ENCODE measurements at places on chromosomes 7 and 10.
A peak's percentile ranks its signal among the peaks of the same experiment; 100 is the strongest.

DNA sequence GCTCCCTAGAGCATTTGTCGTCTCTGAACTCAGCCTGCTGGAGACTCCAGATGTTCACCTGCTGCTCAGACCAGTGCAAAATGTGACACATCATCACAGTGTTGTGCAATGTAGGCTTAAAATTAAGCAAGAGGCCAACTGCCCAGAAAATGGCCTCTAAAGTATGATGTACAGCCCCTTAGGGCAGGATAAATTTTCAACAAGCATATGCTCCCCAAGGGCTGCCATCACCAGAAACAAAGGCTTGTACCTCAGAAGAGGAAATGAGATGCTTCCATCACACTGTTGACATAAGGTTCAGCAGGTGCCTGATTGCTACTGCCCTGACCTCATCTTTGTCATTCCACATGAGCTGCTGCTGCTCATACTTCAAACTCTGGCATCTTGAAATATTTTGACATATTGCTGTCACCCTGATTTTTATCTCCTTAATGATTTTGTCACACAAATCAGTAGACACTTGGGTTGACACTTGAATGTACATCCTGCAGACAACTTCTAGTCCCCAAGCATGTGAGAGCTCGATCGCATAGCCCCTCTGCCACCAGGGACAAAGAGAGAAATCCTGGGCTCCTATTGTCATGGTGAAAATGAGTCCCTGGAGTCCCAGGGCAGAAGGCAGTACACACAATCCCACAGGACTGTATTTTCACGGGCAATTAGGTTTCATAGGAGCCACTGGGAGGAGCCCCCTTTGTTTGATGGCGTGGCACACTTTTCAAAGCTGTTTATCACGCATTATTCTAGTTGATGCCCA is 219.7 kb upstream of the STK17A start:
- no peak for DNase-seq

DNA sequence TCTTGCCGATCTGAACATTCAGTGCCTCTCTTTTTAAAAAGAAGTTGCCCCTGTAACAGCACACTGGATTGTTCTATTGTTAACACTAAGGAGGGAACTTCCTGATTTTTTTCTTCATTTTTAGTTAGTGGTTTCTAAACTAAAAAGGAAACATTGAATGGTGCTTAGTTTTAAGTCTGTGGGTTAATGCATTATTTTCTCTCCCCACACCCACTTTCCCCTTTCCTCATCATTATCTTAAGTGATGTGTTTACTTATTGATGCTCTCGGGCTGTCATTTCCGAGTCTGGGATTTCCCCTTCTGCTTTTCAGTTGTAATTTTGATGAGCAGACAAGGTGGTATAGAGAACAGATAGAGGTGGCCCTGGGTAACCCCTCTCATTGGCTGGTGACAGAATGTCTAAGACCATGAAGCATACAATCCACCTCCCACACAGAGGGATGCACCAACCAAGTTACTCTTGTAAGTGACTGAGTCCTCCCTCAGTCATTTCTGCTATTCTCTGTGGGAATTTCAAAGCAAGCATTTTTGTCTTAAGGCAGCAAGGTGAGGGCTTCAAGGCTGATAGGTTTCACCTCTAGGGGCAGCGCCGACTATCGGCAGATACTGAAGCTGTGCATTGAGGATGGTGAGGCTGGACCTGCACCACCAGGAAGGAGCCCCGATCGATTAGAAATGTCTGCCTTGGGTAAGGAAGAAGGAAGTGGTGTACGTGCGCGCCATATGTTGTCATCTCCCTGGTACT is 49.5 kb downstream of the CHN2 start:
- DNase-seq, result peak; percentile 25

GRCh38 chr7:105346138-105346537 is 42.6 kb downstream of the SRPK2 start:
- DNase-seq, result no peak

- DNase-seq, result no peak
Measured at GRCh38 chr7:646487-646886, 80.0 kb upstream of the DNAAF5 start.

DNA sequence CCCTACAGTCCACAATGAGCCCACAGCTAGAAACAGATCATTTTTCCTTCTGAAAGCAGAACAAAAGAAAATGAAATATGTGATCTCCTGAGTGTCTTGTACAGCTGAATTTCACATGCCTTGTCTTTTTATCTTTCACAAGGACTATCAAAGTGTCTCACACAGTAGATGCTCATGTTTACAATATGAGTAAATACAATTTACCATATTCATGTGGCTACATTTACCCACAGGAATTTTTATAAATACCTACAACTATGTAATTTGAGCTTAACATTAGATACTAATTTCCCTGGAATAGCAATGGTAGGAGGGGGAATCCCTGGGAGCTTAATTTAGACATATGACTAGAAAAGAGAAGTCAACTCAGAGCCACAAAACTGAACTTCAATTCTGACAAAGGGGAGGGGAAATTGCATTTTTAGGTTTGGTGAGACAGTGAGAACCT is 186.2 kb downstream of the MACC1 start:
- no peak for DNase-seq

DNA sequence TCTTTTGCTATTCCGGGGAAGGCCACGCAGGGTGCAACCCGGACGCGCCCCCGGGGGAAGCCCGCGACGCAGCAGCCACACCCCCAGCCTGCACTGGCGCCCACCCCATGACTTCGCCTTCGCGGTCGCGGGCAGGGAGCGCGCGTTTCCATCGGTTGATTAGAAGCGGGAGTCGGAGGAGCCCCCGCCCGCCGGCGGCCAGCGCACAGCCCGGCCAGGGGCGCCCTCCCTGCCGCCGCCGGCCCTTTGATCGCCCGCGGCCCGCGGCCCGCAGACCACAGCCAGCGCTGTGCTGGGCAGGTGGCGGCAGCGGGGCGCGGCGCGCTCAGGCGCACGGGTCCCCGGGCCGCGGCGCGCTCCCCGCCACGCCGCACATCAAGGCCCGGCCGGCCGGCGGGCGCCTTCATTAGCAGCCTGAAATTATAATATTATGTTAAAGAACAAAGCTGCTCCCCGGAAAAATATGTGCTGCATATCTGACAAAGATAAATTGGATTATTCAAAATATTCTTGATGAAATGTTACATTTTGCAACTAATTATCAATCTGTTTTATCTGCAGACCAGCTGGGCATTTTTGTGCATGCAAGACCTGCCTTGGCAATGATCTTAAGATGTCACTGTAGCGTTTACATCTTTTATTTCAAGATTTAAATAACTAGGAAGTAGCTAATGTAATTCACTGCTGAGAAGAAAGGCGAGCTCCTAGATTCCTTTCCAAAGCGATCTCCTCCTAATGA is 160.7 kb upstream of the MKI67 start:
- no peak for DNase-seq

DNA sequence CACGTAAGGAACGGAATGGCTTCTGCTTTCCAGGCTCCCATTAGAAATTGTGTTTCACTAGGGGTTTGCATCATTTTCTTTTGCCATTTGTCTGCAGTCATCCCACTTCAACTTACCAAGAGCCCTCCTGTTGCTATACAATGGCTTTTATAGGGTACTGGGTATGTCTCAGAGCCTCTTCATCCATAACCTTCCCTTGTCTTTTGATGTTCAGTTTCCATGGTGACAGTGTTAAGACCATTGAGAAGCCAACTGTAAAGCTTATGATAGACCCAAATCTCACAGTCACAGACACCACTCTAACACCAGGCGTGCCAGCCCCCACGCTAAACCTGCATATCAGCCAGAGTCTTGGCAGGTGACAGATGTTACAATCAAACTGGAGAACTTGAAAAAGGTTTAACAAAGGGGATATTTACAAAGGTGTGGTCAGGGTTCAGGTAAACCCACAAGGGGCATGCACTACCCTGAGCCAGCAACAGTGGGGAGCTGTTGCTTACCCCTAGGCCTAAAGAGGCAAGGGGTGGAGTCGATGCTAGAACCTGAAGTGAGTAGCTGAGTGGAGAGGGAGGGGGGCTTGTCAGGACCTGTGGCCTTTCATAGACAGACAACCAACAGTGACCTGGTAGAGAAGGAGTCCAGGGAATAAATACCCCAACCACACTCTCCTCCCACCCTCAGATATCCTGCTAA is 53.2 kb upstream of the ABLIM1 start:
- no peak for DNase-seq

GRCh38 chr7:79425665-79426064 is 27.8 kb downstream of the MAGI2 start:
- DNase-seq, result no peak

DNA sequence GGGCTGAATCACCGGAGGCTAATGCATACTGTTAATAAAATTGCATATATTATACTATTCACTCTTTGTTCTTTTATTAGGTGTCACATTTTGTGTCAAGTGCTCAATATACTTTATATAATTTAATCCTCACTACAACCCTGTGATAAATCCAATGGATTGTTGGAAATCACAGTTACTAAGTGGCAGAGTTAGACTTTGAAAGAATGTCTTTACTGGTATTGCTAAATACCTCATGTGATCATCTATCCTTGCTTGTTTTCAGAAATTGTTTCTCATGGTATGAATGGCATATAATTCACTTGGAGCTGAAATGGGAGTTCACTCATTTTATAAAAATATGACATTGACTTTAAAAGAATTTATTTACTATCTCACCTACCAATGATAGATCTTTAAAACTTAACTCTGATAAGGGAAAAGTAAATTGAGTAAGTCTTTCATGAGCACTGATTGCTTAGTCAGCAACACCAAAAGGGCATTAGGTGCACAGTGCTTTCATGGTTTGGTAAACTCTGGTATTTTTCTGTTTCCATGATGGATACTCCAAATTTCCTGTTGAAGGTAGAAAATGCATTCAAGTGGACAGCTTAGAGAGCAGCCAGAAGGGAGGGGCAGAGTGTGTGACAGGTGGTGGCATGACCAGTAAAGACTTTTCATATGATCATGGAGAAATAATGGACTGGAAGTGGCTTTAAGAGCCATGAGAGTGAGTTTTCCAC is 22.6 kb downstream of the ENKUR start:
- DNase-seq, result no peak

DNA sequence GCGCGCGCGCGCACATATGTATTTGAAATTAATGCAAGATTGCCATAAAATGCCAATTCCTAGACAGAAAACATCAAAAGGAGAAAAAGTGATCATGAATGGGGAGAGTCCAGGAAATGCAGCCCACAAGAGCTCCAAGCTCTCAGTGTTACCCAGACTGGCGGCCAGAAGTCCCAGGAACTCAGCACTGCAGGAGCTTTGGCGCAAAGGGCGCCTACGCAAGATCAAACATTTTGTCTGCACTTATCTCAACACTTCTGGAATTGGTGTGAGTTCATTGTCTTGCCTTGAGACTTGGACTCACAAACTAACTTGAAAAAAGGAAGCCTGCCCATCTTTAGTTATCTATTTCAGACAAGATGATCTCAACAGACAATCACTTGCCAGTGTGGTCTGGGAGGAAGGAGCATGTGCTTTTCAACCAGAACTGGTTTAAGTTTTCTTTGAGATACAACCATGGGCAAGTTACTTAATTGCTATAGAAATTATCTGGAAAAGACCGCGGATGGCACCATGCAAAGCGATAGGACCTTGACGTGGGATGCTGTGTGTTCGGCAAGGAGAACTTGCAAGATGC is 77.2 kb downstream of the KIAA1549 start:
- DNase-seq, result peak; percentile 43

DNA sequence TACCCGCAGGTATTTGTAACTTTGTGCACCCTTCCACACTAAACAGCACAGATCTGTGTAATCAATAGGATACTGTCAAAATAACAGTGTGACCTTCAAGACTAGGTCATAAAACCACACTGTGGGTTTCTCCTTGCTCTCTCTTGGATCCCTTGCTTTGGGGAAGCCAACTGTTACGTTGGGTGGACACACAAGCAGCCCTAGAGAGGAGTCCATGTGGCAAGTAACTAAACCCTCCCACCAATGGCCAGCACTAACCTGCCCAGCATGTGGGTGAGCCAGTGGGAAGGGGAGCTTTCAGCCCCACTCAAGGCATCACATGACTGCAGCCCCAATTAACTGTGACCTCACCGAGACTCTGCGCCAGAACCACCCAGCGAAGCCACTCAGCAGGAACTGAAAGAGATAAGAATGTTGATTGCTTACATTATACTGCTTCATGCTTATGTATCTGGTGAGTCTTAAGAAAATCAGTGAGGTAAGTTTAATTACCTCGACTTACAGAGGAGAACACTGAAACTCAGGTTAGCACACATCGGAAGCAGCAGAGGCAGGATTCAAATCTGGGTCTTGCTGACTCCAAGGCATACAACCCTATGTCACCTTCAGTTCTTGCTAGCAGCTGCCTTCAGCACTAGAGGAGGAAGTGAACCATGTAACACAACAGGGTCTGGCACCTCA is 9.4 kb upstream of the ZC3HAV1 start:
- DNase-seq, result peak; percentile 83

DNA sequence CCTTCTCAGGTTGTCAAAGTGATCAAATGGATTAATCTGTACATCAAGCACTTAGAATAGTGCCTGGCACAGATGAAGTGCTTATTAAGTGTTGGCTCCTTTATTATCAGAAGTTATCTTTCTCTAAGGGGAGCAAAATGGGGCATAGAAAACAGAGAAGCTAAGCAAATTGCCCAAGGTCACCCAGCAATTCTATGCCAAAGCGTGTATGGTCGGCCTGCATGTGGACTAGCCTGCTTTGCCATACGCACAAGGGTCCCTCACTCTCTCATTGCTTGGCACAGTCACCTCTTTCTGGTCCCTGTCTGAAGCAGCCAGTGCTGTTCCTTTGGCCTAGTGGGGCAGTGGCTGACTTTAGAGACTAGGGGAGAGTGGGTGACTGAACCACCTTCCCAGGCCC is 45.3 kb downstream of the CDH23 start:
- no peak for DNase-seq

- DNase-seq, result no peak
Measured at GRCh38 chr10:43282881-43283280, 16.0 kb upstream of the RASGEF1A start.

DNA sequence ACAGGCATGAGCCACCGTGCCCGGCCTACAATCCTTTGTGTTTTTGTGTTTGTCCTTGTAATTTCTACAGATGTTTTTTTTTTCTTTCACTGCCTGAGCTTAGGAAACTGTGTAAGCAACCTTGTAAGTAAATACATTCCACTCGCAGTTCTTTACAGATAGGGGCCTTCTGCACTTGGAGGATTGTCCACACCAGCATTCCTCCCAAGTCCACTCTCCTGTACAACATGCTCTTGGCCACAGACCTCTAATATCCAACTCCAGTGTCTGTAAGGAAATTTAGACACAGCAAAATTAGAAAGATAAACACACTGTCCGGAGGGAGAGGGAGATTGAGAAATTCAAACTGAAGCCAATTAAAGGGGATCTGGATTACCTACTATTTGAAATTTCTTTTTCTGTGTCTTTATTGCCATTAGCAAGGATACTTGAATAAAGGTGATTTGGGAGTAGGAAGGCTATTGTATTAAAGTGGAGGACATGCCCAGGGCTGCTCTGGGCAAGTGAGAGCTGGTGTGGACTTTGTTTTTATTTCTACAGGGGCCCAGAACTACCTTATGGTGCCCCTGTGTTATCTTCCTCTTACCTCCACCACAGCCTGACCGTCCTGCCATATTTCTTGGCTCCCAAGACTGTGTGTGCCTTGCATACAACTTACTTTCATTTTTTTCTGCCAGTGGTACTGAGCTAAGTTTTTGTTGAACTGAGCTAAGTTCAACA is 9.7 kb downstream of the MXI1 start:
- peak; percentile 30 for DNase-seq

All from hematopoietic multipotent progenitor cell treated with erythropoietin and hydrocortisone succinate and interleukin-3 and kit ligand, for 6 days (in vitro differentiated cells).